ENCODE measurements at places on chromosomes 5 and 9. TPM values are rescaled to one million over a fixed set of nuclear protein-coding genes. Genes with fewer than 3 reads are reported as not detected.

GRCh38 chr5:93899026-93899600, 157.7 kb upstream of the POU5F2 start:
- no peak for DNase-seq

DNA sequence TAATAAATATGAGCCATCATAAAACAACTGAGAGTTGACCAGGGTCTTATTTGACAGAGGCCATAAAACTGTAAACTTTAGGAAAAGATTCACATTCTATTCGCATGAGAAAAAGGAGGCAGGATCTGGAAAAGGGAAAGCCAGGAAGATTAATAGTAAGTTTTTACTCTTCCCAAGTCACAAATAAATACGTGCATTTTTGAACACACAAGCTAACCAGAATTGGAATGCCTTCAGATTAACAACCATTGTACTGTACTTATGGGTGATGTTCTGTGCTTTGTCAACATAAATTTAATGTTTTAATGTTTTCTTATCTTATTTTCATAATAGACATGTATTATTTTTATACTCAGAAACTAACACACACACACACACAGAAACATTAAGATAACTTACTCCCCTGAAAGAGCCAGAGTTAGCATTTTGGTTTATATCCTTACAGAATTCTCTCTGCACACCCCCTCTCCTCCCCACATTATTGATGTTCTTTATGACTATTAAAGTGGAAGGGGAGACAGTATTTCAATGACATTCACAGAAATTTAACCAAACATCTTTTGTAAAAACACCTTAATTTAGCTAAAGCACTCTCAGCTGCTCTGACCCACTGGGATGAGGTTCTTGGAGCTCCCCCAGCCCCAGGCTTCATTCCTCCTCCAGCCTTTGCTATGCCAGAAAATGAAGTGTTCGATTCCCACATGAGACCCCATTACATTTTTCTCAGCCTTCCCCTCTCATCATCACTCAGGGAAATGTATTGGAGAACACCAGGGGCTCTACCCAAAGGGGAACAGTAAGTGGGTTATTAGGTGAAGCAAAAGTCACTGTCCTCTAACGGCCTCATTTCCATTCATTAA, 155.5 kb downstream of the ESM1 start:
- no peak for DNase-seq

GRCh38 chr5:122874179-122874875, 28.9 kb downstream of the SNX24 start:
- no peak for DNase-seq

GRCh38 chr5:82789095-82789494, 288.1 kb downstream of the TMEM167A start:
- DNase-seq: no peak

DNA sequence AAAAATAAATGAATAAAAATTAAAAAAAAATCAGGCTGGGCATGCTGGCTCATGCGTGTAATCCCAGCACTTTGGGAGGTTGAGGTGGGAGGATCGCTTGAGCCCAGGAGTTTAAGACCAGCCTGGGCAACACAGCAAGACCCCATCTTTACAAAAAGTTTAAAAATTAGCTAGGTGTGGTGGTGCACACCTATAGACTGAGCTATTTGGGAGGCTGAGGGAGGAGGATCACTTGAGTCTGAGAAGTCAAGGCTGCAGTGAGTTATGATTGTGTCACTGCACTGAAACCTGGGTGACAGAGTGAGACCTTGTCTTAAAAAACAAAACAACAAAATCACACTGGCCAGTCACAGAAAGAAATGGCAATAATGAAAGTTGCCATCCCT, 3.4 kb upstream of the CNTRL start:
- DNase-seq: no peak

DNA sequence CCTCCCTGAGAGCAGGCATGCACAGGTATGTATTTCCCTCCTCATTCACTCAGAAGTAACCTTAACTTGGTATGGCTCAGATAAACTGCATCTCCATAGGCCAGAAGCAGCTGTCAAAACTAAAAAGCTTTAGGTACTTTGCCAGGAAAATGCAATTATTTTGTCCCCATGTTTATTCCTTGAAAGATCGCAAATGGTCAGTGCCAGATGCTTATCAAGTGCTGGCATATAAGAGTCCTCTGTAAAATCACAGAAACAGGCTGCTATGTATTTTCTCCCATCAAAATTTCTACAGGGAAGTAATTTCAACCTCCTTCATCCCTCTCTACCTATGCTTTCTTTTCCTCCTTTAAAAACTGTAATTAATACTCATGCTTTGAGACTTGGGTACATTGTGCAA, 12.7 kb downstream of the PCDHAC2 start:
- no peak for DNase-seq

GRCh38 chr5:153237671-153238332, 252.7 kb upstream of the GRIA1 start:
- no peak for DNase-seq

The SRA1 gene
- 34.4 TPM for total RNA-seq

All from mesenteric fat pad (tissue), 1 donor.